Neural crest cell (in vitro differentiated cells): ENCODE measurements at places on chromosomes 12 and 14.
A peak's percentile ranks its signal among the peaks of the same experiment; 100 is the strongest.

DNA sequence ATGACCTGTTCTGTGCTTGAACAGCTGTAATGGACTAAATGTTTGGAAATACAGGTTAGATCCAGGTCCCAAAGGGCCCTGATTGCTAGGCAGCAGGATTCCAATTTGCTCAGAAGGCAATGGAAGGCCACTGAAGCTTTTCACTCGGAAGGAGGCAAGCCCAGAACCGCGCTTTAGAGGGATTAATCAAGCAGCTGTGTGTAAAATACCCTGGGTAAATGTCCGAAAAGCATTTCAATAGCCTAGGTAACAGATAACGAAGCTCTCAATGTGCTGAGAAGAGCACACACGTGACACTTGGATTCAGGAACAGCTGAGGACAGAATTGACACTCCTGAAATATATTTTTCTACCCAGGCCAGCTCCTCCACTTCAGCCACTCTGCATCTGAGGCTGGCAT is 436.1 kb downstream of the TMEM132D start:
- no peak for DNase-seq
- H3K4me3 ChIP-seq = no peak overlapping the region
- H3K4me1 ChIP-seq = peaks cover 6% of the 10 kb centered on the region
- H3K27ac ChIP-seq = no peak overlapping the region
- no peaks in the 10 kb centered on the region for H3K36me3 ChIP-seq

DNA sequence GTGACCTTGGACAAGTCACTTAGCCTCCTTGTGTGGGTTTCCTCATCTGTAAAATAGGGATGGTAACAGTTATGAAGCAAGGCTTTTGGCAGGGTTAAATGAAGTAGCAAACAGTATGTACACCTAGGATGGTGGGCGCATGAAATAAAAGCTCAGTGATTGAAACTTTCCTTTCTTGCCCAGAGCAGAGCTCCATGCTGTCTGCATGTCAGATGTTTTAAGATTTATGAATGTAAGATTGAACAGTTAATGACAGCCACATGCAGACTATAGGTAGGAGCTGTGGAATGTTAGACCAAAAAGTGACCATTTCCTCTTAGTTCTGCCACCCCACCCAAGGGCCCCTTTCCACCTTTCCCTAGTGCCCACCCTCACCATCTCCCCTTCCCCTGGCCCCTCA is 12.1 kb downstream of the ITGB7 start:
- no peaks in the 10 kb centered on the region for H3K36me3 ChIP-seq
- H3K27me3 ChIP-seq = peaks cover 62% of the 10 kb centered on the region
- no peak overlapping the region for H3K27ac ChIP-seq
- no peak overlapping the region for H3K4me3 ChIP-seq
- peaks cover 6% of the 10 kb centered on the region for H3K4me1 ChIP-seq
- no peak for DNase-seq

- peak; percentile 58 for DNase-seq
- no peak overlapping the region for H3K4me3 ChIP-seq
- H3K27ac ChIP-seq = peak overlapping the region; percentile 59
Measured at GRCh38 chr14:103576371-103577024, 13.7 kb downstream of the COA8 start.

DNA sequence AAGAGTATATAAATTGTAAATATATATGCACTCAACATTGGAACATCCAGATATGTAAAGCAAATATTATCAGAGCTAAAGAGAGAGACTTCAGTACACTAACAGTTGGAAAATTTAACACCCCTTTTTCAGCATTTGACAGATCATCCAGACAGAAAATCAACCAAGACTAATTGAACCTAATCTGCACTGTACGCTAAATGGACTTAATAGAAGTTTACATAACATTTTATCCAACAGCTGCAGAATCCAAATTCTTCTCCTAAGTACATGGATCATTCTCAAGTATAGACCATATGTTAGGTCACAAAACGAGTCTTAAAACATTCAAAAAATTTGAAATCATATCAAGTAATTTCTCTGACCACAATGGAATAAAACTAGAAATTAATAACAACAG is 229.1 kb upstream of the CLEC14A start:
- no peaks in the 10 kb centered on the region for H3K36me3 ChIP-seq
- no peak for DNase-seq
- no peak overlapping the region for H3K4me3 ChIP-seq
- no peaks in the 10 kb centered on the region for H3K4me1 ChIP-seq
- H3K27me3 ChIP-seq = no peaks in the 10 kb centered on the region
- H3K27ac ChIP-seq = no peak overlapping the region

DNA sequence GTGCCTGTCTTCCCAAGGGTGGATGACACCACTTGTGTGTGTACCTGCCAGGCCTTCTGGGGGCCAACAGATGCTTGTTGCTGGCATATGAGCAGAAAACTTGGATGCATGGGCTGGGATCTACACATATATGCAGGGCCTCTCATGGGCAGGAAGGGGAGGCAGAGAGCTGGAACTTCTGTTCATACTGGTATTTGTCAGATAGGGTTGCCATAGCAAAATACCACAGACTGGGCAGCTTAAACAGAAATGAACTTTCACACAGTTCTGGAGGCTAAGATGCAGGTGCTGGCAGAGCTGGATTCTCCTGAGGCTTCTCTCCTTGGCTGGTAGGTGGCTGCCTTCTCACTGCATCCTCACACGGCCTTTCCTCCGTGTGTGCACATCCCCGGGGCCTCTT is 121.8 kb downstream of the SUDS3 start:
- no peak overlapping the region for H3K27ac ChIP-seq
- no peak for DNase-seq
- H3K27me3 ChIP-seq = peaks cover 4% of the 10 kb centered on the region
- no peaks in the 10 kb centered on the region for H3K4me1 ChIP-seq
- no peaks in the 10 kb centered on the region for H3K36me3 ChIP-seq

DNA sequence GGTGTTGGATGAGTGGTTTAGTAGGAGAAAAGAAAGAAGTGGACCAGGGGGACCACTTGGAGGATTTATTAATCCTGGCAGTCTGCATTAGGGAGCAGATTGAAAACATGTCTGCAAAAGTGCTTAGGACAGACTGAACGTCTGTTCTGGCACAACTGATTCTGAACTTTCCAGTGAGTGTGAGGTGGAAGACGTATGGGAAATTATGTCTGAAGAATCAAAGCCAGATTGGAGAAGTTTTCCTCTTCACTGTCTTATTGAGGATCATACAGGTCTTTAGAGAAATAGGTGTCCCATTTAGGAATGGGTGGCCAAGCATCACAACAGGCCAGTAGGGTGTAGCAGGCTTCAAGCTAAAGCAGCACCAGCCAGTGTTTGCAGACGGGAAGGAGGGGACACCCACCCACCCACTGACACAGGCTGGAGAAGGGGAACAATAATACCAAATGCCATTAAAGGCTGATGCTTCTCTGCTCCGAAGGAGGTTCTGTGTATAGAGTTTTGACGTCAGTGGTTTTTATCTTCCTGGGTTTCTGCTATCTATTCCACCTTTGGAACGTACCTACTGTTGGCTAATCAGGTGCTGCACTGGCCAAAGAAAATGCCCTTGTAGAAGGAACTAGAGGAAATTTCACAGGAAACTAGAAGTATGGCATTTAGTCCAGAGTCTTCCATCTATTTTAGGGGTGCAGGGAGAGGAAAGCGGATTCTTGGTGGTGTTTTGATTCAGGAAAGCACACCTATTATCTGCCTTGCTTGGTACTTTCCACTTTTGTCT is 1.8 kb downstream of the SRRM4 start:
- H3K4me1 ChIP-seq = peaks cover 51% of the 10 kb centered on the region
- H3K27me3 ChIP-seq = peaks cover 58% of the 10 kb centered on the region
- no peak overlapping the region for H3K27ac ChIP-seq
- DNase-seq = no peak

DNA sequence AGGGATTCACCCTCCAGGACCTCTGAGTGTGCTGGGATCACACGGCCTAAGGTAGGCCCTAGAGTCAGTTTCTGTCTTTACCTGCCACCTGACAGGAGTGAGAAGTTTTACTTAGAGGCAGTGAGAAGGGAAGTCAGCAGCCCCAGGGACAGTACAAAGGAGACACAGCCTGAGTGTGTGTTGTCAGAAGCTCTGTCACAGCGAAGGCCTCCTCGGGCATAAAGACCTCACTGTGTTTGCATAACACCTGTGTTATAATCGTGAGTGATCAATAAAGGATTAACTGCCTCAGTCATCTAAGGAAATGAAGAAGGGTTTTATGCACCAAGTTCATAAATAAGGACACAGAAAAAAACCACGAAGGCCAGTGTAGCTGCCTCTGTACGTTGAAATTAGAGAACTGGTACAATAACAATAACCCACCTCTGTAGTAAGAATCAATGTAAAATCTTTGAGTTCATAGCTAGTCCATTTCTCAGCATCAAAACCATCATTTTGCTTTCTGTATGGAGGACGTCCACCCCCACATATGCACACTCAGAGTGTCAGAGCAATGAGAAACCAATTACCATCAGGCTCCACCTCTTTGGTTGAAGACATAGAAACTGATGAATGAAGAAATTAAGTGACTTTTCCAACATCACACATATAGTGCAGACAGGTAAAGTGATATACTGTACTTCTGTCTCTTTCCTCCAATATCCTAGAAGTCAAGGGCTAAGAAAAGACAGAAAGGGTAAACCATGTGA is 159.3 kb downstream of the DAD1 start:
- no peak overlapping the region for H3K27ac ChIP-seq
- H3K27me3 ChIP-seq = peaks cover 62% of the 10 kb centered on the region
- no peak overlapping the region for H3K4me3 ChIP-seq

DNA sequence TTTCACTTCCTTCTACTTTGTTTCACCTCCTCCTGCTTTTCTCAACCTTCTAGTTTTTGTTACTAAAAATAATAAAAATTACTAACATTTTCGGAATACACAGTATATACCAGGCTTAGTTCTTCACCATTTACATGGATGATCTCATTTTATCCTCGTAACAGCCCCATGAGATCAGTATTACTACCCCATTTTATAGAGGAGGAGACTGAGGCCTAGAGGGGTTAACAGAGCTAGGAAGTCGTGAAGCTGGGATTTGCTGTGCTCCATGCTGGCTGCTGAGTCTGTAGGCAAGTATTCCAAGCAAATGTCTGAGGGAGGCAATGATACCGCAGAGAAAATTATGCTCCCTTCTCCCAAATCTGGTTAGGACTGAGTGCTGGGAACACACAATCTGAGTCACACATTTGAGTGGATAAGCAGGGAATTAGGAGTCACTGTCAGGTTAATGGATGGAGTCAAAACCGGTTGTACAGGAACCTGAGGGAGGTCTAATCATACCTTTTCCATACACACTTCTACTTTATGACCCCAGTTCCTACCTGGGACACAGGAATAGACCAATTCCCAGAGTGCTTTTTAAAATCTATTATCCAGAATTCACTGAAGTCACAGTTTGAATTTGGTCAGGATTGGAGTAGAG is 51.1 kb downstream of the ZFYVE26 start:
- H3K36me3 ChIP-seq = peaks cover 8% of the 10 kb centered on the region
- no peaks in the 10 kb centered on the region for H3K4me1 ChIP-seq
- no peaks in the 10 kb centered on the region for H3K27me3 ChIP-seq

- peaks cover 5% of the 10 kb centered on the region for H3K36me3 ChIP-seq
- no peak overlapping the region for H3K27ac ChIP-seq
- H3K4me3 ChIP-seq = no peak overlapping the region
- H3K27me3 ChIP-seq = peaks cover 8% of the 10 kb centered on the region
Measured at GRCh38 chr12:33012226-33012625, 115.6 kb upstream of the PKP2 start.

DNA sequence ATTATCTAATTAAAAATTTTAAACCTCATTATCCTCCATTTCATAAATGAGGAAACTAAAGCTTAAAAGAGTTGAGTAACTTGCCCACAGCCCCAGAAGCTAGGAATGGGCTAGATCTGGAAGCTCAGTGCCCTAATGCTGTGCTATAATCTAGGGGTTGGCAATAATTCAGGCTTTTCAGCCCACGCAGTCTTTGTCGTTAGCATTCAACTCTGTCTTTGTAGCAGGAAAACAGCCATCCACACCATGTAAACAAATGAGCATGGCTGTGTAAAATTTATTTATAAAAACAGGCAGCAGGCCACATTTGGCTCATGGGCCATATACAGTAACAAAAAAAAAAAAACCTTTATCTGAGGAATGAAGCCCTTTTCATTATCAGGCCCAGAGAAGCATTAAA is 92.4 kb upstream of the OVCH1 start:
- no peak overlapping the region for H3K4me3 ChIP-seq
- no peak for DNase-seq
- H3K27ac ChIP-seq = no peak overlapping the region
- H3K4me1 ChIP-seq = peaks cover 21% of the 10 kb centered on the region
- no peaks in the 10 kb centered on the region for H3K27me3 ChIP-seq

DNA sequence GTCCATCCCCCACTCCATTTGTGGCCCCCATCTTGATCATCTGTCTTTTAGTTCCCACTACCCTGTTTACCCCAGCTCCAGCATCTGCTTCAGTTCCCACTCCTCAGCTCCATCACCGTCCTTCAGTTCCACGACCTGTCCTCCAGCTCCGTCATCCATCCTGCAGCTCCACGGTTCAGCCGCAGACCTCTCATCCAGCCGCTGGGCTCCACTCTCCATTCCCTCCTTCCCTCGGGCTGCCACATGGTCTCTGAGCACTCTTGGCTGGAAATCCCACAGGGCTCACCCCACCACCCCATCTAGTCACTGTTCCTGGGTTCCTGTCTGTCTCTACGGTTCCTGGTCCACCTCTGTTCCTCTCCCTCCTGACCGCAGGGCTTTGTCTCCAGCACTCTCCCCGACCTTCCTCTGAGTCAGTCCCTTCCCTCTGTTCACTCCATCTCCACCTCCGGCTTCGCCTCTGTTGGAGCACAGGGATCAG is 3.3 kb upstream of the P3H3 start:
- peak overlapping the region; percentile 77 for H3K4me3 ChIP-seq
- H3K27me3 ChIP-seq = peaks cover 9% of the 10 kb centered on the region
- H3K36me3 ChIP-seq = peaks cover 5% of the 10 kb centered on the region
- no peak for DNase-seq
- peaks cover 69% of the 10 kb centered on the region for H3K4me1 ChIP-seq
- H3K27ac ChIP-seq = no peak overlapping the region

DNA sequence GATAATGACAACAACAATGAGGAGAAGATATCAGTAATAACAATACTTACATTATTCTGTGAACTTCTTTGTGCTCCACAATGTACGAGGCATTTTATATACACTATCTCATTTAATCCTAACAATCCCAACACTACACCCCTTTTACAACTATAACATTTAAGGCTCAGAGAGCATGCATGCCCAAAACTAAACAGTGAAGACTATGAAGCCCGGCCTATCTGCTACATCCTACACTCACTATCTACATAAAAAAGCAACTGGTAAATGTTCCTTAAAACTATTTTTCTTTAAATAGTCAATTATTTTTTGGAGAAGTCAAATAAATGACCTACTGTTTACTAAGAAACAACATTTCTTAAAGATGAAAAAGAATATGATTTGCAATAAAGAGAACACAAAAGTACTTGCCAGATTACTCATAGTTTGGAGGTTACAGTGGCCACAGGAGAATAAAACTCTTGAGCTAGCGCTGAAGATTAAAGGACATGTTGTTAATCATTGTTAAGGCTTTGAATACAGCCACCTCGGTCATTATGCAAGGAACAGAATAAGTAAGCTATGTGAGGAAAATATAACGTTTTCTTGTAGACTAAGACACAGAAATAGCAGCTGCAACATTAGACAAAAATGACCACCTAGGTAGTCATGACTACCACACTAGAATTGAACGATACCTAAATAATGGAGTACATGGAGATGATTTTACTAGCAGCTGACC is 56.7 kb downstream of the EPS8 start:
- no peak overlapping the region for H3K27ac ChIP-seq
- DNase-seq = no peak
- peaks cover 18% of the 10 kb centered on the region for H3K4me1 ChIP-seq
- H3K27me3 ChIP-seq = no peaks in the 10 kb centered on the region
- peaks cover 12% of the 10 kb centered on the region for H3K36me3 ChIP-seq
